Vagina (tissue), 2 donors: ENCODE measurements at places on chromosomes 7 and 10.

DNA sequence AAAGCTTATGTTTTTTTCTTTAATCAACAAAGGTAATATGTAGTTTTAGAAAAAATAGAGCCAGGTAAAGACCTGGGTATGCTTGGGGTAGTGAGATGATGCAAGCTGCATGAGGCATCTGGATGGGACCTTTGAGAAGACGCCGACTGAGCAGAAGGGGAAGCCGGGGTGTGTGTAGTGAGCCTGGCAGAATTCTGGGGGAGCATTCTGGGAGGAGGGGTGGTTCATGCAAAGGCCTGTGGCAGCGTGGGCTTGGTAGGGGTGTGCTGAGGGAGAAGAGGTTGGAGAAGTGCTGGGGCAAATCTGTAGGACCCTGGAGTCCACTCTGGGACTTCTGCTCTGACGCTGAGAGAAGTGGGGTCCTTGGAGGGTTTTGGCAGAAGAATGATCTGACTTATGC is 33.9 kb upstream of the SHH start:
- DNase-seq = no peak

- no peak for DNase-seq
These were observed 26.3 kb upstream of the CCDC7 start for GRCh38 chr10:32419615-32420014.

GRCh38 chr10:110571093-110571743 is 3.7 kb downstream of the SMC3 start:
- no peak for DNase-seq

DNA sequence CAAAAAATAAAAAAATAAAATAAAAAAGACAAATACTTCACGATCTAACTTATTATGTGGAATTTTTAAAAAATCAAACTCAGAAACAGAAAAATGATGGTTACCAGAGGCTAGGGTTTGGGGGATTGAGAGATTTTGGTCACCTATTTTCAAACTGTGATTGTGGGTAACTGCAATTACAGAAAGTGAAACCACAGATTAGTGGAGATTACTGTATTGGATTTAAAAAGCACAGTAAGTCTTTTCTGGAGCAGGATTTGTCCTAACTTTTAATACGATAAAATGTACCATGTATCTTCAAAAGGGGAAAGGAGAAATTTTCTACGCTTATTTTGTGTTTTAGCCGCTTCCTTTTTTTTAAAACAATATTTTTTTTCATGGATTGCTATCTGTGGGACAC is 1204.9 kb upstream of the LRRTM3 start:
- no peak for DNase-seq

- no peak for DNase-seq
These were observed 7.3 kb downstream of the POLL start for GRCh38 chr10:101580486-101581399.

- no peak for DNase-seq
These were observed 191.0 kb upstream of the PLPP4 start for GRCh38 chr10:120266022-120266421.

- no peak for DNase-seq
These were observed 1.7 kb upstream of the TNKS2 start for GRCh38 chr10:91796331-91797047.

DNA sequence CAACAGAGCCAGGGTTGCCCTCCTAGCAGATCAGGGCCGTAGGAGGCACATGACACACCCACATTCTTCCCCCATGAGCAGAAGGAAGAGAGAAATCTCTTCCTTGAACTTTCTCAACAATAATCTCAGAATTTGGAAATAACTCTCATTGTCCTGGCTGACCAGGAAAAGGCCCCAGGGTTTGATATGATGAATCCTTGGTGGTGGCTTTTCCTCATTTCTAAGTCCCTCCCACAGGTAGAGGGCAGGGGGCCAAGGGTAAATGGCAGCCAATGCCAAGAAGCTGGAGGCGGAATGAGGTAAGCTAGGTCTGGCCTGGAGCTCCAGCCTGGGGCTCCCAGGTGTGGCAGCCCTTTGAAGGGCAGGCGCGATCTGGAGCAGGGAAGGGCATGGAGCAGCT is 67.8 kb downstream of the GRB10 start:
- DNase-seq = no peak

GRCh38 chr7:40579401-40579800 is 444.6 kb downstream of the SUGCT start:
- DNase-seq = no peak

GRCh38 chr10:80938903-80939302 is 401.2 kb downstream of the SH2D4B start:
- no peak for DNase-seq

DNA sequence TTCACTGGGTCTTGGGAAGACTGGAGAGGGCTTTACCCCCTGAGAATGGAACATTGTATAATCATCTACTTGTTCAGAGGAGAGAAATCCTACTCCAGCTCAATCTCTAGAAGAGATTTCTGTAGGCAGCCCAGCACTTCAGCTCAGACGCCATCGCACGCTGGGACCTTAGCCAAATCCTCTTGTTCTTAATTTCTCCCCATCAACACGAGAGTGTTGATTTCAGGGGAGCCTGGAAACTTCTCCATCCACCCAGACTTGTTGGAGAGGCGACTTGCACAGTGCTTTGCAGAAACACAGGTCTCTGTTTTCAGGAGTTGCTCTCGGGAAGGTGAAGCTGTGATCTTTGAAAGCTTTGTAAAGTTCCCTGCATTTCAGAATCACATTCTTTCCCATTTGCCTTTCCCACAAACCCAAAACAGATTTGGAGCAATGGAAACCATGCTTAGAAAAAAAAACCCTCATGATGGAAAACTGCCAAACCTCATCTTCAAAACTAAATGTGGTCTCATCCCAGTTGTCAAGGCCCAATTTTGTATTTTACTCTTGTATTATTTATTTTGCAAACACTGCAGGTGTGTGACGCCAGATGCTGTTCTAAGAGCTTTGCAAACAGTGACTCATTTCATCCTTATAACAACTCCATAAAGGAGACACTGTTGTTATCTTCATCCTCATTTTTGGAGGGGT is 60.9 kb downstream of the CALML3 start:
- no peak for DNase-seq

DNA sequence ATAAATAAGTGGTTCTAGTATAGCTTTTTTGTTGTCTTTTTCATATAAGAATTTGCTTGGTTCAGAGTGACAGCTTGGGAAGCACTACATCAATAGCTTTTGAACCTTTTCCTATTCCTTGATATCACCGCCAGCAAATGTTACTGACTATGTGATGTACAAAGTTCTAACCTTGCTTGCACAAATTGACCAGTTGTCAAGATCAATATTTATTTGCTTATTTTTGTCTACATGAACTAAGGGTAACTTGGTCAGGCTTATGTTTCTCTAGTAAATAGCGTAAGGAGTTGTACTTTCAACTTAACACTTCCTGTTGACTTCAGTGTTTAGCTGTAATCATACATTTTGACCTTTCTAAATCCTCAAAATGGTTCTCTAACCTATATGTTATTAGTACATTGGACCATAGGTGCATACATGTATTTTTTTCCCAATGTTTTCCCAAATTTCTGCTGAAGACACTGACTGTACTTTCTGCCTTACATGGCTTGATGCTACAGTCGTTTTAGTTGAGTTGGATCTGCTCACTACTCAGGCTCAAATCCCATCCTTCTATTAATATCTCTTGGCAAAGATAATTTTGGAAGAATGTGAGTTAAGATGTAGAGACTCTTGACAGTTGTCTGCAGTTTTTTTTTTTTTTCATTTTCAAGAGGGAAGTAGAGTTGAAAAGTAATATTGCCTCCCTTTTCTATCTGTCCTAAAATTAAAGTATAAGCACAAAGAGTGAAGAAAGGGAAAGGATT is 239.1 kb upstream of the KAT6B start:
- no peak for DNase-seq

GRCh38 chr10:86350897-86351296 is 15.7 kb downstream of the GRID1 start:
- DNase-seq = no peak

DNA sequence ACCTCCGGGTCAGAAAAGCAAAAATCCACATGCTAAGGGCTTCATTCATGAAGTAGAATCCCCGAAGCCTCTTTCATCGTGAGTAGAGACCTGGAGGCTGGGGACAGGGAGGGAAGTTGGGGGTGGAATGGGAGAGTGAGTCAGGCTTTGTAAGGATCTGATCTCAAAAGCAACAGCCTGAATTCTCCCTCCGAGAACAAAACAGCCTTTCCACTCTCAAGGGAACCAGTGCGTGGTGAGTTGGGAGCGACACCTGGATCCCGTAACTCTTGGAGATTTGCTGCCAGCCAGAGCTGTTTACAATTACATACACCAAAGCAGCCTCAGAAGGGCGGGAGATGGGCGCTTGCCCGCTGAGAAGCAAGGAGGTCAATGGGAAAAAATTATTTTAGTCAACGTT is 10.8 kb downstream of the AFAP1L2 start:
- DNase-seq = no peak

- DNase-seq = no peak
These were observed 17.6 kb downstream of the LRRN3 start for GRCh38 chr7:111108496-111108895.

DNA sequence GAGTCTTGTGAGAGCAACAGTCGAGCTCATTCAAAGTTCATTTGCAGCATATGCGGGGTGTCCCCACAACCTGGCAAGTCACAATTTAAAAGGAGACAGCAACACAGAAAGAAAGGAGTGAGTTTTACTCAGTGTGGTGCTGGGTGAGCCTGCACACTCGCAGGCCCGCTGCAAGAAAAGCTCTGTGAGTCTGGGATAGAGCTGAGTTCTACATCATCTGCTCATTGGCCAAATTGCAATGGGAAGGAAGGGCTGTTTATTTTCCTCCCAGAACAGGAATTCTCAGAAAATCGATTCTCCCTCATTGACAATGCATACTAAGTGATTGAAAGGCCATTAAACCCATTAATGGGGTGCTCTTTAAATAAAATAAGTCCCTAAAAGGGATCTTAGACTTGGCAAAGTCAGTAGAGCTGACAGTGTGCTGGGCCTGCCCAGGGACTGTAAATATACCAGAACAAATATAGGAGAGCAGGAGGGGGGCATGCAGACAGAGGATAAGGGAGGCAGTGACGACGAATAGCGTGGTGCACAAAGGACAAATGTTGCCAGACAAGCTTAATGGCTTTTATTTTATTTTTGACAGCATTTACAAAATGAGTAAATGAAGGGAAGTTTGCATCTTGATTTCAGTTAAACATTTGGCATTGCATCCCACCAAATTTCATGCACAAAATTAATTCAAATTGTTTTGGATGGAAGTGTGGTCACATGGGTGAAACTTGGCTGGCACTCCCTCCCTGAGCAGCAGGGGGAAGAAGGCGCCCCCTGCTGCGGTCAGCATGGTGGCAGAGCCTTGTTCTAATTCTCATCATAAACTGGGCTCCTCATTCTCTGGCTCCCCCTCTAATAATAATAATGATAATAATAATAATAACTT is 215.7 kb downstream of the SNX10 start:
- no peak for DNase-seq
